Stimulated activated CD4-positive, alpha-beta T cell treated with anti-CD3 and anti-CD28 coated beads, Interleukin-2, amount 100 ng/mL, for 4 hours (primary cell): ENCODE measurements at places on chromosomes 12 and 14.
A peak's percentile ranks its signal among the peaks of the same experiment; 100 is the strongest.

DNA sequence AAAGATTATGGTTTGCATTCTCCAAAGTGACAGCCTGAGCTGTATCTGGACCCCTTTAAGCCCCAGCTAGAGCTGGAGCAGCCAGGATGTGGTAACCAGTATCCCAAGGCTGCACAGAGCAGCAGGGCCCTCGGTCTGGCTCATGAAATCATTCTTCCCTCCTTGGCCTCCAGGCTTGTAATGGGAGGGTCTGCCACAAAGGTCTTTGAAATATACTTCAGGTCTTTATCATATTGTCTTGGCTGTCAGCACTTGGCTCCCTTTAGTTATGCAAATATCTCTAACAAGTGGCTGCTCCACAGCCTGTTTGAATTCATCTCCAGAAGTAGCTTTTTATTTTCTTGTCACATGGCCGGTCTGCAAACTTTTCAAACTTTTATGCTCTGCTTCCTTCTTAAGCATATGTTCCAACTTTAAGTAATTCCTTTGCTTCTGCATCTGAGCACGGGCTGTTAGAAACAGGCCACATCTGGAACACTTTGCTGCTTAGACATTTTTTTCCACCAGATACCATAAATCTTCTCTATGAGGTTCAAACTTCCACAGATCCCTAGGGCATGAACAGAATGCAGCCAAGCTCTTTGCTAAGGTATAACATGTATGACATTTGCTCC, 663.4 kb upstream of the MIS18BP1 start:
- DNase-seq: no peak

GRCh38 chr12:70049596-70050360, 193.5 kb upstream of the CNOT2 start:
- no peak for DNase-seq

DNA sequence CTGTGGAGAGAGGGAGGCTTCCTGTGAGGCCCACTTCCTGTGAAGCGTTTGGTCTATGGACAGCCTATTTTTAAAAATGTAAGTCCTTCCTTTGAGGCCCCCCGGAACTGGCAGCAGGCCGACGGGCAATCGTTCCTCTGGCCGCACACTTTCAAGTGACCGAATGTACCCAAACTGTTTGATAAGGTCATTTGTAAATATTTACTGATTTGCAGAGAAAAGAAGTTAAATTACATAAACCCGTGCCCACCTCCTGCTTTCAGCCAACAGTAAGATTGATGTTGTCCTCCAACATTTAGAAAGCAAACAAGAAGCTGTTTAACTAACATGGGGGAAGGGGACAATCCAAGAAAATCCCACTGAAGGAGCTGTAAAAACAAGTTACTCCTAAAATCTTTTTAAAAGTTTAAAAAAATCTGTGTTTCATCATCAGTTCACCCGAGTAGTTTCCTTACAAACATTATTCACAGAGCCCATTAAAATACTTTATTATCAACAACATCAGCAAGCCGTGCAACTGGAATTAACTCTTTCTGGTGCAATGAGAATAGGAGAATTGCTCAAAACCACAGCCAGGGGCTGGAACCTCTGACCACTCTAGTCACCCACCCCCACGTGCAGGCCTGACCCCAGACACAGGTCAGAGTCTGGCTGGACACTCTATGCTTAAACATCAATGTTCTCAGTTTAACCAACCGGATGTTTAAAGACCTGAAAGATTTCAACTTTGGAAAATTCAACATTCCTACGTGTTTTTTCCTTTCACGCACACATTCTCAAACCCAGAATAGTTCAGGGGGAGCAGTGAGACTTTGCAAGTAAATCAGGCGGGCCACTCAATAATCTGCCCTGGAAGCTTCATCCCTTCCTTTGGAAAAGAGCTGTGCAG, 65.3 kb downstream of the FOXN3 start:
- no peak for DNase-seq

DNA sequence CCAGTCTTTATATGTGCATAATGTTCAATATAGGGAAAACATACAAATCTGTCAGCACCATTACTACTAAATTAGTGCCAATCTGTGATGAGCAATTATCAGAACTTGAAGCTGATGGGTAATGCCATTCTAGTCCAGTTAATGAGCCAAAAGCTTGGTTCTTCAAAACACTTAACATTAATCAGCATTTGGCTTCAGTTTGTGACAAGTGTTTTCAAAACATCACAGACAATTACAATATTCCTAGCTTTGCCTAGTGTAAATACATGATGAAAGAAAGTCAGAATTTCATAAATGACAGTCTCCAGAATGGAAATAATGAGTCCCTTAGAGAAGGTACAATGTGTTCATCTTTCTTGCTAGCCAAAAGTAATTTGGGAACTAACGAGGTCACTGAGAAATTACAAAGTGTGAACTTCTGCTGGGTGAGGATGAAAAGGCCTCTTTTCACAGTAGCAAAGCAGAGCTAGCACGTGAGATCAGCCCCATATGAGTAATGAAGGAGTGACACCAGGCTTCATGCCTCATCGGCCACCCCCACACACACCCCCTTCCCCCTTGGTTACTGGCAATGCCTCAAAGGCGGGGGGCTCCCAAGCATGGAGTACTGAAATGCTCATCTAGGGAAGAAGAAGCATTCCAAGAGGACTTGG, 180.6 kb upstream of the EEA1 start:
- no peak for DNase-seq

DNA sequence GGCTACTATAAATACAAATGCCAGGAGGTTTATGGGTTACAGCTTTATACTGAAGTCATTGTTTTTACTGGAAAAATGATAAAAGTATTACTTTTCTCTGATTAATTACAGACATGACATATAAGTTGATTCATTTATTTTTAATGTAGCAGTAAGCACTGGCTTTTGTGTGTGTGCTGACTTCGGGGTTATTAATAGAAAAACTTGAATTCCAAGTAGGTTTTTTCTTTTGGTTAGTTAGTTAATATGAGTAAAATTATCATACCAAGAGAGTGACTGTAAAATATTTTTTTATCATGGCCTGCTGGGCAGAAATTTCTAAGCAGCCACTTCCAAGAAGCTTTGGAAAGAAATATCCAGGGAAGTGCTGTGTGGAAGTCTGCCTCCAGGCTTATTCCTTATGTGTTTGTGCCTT, 56.4 kb downstream of the IFT81 start:
- no peak for DNase-seq

GRCh38 chr14:52563120-52563519, 10.5 kb downstream of the GPR137C start:
- no peak for DNase-seq

- no peak for DNase-seq
These were observed 78.4 kb upstream of the EEA1 start for GRCh38 chr12:93007544-93007943.

DNA sequence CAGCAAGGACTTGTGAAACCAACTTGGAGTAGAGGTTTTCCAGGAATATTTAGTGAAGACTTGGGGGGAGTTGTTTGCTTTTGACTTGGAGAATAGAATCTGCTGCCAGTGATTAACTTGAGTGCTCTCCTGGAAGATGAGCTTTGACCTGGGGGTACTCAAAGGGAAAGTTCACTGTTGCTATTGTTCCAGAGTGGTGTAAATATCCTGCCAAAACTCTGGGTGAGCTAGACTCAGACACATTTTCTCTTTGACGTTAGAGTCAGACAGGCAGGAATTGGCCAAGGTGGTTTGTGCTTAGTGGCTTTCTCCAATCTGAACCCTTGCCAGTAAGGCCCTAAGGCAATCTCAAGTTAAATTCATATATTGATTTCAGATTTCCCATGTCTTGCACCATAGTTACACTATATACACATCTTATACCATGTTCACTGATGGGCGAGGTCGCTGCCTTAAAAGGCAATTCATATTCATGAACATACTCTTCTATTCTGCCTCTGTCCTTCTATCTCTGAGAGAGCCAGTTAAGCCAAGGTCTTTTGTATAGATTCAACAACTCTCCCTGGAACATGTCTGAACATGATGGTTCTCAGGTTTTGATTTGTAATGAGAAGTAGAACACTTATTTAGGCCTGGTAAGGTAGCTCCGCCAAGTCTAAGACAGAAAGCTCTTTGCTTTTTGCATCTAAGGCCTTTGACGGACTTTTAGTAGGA, 204.6 kb upstream of the SLC38A2 start:
- no peak for DNase-seq

DNA sequence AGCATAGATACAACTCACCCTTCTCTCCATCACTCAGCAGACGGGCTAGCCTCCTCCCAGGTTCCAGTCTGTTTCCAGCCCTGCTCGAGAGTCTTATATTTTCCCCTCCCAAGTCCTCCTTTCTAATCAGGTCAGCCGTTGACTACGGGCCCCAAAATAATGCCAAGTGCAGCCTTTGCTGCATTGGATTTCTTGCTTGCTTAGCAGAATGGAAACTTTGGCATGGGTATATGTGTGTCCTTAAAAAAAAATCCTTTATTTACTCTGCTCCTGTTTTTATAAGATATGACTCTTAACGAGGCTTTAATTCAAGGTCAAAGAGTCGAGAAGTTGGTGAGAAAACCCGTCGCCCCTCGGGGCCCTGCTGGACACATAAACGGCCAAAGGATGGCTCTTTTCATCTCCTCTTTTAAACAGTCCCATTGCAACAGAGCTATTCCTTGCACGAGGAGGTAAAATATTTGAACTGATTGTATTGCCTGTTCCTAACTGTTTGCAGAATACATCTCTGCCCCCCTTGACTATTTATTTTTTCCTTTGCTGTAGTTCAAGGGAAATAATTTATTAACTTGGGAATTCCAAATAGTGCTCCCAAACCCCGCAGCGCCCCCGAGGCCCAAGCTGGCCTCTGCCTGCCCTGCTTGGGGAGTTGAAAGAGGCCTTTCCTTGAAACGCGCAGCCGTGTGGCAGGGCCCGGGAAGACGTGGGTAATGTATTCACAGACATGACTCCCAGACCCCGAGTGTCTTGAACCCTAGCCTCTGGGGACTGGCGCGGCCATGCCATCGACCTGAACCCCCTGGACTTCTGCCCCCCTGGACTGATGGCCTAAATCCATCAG, 156.5 kb upstream of the MYL2 start:
- no peak for DNase-seq

DNA sequence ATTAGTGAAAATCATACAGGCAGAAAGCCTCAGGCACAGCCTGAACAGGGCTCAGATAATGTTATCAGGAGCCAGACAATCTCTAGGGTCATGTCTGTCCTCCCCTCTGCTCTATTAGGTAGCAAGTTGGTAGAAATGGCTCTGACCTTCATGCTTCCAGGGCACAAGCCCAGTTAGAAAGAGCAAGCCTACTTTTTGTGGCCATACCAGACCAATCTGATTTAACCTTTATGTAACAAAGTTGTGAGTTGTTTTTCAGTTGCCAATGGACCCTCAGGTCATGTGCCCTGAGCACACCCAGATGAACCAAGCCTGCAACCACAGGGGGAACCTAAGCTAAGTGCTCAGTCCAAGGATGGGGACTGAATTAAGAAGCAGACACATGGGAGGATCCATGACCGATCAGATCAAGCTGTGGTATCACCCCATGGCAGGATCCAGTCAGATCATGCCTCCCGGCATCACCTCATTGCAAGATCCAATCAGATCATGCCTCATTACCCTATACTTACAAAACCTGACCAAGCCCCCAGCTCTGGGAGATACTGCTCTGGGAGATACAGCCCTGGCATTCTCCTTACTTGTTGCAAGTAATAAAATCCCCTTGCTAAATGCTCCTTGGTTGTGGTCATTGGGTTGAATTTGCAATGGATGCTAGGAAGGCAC, 18.8 kb upstream of the HIGD1C start:
- no peak for DNase-seq

DNA sequence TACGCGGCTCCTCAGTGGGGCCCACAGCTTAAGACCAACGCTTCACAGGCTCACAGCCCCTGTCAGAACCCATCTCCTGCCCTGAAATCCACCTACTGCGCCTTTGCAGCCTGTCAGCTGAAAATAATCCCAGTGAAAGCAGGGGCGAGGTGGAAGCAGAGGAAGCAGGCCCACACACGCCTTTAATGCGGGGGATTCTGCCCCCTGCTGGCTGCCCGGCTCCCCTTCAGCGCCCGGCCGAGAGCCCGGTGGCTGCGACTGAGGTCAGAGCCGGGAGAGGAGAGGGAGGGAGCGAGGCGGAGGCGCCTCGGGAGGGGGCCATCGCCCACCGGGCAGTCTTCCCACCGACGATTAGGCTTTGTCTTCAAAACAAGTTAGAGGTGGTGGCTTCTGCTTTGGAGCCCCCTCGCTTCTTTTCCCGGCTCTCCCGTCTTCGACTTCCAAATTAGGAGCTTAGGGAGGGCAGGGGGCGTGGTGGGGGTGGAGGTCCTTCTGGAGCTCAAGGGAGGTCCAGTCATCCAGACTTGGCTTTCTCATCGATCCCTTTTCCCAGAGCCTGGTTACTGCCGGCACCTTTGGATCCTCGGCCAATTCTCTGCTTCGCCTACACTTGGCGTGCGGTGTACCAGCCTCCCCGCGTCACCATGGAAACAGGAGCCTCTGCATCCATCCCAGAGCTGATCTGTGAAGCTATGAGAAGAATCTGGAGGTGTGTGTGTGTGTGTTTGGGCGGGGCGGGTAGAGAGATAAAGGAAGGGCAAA, 25.2 kb upstream of the RND1 start:
- peak; percentile 55 for DNase-seq
